ENCODE measurements at places on chromosomes 16 and 17.
A peak's percentile ranks its signal among the peaks of the same experiment; 100 is the strongest.

GRCh38 chr16:73949574-73950320 lies 346.9 kb upstream of the PSMD7 start:
- peak; percentile 34 for DNase-seq

DNA sequence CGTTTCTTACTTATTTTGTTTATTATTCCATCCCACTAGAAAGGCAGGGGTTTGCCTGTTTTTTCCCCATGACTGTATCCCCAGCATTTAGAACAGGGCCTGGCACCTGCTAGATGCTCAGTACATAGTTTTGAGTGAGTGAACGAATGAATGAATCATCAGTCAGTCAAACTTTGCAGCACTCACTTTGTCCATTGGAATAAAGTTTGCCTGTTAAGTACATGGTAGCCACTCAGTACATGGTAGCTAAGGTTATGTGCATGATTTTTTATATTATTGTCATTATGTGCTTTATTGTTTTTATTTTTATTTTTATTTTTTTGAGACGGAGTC lies 88.5 kb downstream of the CMIP start:
- no peak for DNase-seq

DNA sequence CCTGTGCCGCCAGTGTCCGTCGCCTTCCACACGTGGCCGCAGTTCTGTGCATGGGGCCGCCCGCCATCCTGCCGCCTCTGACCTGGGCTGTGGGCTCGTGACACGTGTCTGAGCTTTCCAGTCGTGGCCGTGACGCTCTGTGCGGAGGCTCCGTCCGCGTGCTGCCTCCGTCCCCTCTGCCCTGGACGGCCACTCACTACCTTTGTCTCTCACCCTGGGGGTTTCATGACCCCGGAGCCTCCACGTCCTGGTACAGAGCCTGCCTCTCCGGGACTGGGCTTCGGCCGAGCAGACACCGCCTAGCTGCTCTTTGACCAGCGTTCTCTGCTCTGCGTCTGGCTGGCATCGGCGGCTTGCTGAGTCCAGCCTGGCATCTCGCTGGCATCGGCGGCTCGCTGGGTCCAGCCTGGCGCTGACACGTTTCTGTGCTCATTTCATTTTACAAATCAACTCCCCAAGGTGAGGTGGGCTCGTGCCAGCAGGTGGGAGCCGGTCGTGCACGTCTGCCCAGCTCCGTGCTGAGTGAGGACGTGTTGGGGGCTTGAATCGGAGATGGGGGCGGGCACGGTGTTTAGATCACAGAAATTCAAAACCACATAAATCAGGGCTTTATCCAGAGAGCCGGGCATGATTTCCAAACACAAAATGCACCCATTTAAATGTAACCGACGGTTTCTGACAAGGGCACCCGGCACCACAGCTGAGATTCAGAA lies 44.3 kb upstream of the GNG13 start:
- DNase-seq = no peak

DNA sequence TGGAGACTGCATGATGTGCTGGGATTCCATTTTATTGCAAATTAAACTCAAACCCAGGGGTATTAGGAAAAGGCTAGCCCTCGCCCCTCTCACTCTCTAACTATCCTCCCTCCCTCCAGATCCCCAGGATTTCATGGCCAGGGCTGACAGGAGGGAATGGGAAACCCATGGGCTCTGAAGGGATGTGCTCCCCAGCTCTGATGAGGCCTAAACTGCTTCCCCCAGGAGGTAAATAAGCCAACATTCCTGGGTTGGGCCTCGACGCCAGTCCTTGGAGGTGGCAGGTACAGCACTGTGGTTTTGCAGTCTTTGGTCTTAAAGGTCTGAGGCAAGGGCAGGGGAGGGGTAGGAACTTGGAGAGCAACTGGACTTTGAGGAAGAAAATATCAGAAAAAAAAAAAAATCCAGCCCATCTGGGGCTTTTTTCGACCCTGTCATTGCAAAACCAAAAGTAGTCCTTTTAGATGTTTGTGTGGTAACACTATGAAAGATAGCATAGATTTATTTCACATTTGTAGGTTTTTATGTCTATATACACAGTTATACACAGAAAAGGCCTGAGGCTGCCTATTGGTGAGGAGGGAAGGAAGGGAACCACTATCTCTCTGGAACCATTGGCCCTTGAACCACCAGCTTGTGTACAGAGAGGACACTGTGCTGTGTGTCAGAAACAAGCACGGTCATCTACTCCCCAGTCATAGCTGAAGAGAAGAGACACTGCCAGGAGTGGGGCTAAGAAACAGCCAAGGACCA lies 12.0 kb downstream of the C17orf113 start:
- no peak for DNase-seq

DNA sequence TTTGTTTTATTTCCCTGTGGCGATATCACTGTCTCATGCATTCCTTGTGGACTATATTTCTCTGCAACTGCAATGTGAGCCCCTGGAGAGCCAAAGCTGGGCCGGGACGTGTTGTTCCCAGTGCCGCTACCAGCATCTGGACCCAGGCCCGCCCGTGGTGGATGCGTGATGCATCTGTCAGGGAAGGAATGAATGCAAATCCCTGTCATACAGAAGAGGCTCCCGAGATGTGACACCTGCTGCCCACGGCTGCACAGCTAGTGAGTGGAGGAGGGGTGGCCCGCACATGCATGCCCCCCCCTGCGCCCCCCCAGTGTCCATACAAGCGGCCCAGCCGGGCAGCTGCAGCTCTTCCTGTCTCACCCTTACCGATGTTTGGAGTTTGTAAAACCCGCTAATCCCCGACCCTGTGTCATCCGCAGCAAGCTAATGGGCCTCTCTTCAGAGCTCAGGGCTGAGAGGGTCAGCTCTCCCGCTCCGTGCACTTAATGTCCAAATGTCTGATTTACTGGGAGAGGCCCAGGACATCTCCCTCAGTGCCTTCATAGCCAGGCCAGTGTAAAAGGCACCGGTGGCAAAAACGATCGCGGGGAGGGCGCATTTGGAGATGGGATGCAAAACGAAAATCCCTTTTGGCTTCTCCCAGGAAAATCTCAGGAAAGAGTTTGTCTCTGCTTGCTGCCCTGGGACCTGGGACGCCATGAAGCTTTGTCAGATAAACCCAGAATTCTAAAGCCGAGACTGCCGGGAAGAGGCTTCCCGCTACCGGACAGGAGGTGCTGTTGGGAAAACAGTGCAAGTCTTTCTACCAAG lies 91.8 kb downstream of the FOXL1 start:
- no peak for DNase-seq

GRCh38 chr17:83012868-83013778 lies 66.3 kb upstream of the METRNL start:
- DNase-seq = no peak

DNA sequence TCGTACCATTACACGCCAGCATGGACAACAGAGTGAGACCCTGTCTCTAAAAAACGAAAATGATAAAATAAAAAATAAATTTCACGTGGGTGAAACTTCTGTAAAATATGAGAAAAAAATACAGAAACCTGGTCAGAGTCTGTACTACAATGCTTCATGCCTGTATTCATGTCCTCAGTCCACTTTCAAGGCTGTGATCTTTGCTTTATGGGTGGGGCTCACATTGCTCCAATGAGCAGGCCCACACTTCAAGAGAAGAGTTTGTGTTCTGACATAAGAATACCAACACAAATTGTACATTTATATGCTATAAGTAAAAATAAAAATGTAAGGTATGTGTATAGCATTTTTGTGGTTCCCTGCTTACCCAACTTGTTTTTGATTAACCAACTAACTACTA lies 32.2 kb upstream of the ABCA3 start:
- no peak for DNase-seq

DNA sequence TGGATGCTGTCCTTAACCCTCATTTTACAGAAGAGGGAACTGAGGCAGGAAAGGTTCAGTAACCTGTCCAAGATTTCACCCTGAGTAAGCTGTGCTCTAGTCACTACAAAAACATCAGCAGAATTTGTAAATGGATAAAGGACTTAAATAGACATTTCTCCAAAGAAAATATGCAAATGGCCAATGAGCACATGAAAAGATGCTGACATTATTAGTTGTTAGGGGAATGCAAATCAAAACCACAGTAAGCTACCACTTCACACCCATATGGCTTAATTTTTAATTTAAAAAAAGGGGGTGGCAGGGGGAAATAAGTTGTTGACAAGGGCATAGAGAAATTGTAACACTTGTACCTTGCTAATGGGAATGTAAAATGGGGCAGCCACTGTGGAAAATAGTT lies 51.4 kb downstream of the C17orf67 start:
- DNase-seq = no peak

DNA sequence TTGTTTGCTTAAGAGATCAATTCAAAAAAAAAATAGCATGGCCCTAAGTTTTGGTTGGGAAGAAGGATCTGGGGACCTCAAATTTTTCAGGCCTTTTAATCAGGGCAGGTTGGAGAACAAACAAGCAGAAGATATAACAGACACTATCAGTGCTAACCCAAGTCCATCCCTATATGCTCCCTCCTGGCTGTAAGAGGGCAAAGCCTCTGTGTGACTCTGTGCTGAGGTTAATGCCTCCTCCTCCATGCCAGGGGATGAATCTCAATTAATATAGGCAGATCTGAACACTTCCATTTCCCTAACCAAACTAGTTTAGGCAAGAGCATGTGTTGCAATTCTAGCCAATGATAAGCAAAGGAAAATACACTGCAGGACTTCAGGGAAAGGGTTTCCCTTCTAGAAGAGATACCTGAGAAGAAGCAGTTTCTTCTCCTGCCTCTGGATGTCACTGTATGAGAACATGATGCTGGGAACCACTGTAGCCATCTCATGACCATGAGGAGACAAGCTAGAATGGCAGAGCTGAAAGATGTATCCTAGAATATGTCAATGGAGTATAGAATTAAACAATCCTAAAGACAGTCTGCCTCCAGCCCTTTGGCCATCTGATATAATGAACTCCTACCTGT lies 76.0 kb downstream of the CHD9NB start:
- DNase-seq = peak; percentile 38

GRCh38 chr17:62911114-62911513 lies 54.9 kb upstream of the TANC2 start:
- DNase-seq = no peak
